ENCODE measurements at places on chromosomes 2 and 18.

- no peak for DNase-seq
Measured at GRCh38 chr2:213766465-213766901, 482.2 kb downstream of the SPAG16 start.

- no peak for DNase-seq
Measured at GRCh38 chr2:179661986-179662385, 199.4 kb downstream of the ZNF385B start.

GRCh38 chr2:48319863-48320262 lies 210.1 kb upstream of the STON1 start:
- no peak for DNase-seq

DNA sequence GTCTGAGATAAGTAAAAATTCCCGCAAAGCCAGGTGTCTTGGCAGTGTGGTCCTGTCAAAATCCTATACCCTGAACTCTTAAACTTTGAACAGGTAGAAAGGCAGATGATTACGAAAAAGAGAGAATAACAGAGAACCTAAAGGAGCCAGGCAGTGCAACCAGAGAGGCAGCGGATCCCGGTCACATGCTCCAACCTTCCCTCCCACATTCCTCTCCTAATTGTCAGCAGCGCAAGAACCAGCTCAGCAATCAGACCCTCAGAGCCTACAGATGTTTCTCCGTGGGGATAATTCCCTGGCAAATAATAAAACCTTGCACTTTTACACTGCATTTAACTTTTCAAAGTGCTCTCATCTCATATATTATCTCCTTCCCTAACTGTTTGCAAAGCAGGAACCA lies 124.8 kb downstream of the EPHA4 start:
- no peak for DNase-seq

DNA sequence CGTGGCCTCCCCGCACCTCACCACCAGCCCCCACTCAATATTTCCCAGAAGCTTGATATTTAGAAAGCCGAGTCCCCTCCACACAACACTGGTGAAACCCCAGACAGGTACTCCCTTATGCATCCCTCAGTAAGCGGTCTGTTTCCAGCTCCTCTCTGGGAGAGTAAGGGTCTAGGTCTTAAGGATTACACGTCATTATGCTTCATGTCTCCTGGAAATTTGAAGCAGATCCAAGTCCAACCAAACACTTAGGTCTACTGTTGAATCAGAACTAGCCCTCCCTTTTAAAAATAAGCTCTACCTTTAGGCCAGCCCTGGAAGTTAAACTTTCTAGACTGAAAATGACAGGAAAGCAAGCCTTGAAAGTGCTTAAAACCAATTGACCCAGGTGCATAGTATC lies 1.5 kb upstream of the OST4 start:
- DNase-seq = no peak

DNA sequence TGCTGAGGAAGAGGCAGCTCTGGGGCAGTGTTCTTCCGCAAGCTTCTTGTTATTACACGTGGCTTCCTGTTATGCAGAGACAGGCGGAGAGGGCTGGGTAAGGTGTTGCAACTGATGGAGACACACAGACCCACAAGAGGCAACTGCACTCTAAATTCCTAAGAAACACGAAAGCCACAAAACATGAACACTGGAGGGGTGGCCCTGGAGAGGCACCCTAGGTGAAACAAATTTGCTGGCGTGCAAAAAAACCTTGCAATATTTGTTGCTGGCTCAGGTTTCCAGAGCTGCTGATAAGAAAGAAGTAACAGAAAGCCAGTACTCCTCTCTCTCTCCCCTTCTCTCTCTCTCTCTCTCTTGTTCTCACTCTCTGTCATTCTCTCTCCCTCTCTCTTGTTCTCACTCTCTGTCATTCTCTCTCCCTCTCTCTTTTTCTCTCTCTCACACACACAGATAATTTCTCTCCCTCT lies 31.8 kb downstream of the ARHGAP25 start:
- DNase-seq = peak; percentile 35

- DNase-seq = no peak
Measured at GRCh38 chr2:205852457-205852856, 170.2 kb downstream of the NRP2 start.

GRCh38 chr2:7927691-7928090 lies 754.2 kb upstream of the ID2 start:
- no peak for DNase-seq

- no peak for DNase-seq
Measured at GRCh38 chr18:21509062-21509461, 91.4 kb downstream of the ESCO1 start.

DNA sequence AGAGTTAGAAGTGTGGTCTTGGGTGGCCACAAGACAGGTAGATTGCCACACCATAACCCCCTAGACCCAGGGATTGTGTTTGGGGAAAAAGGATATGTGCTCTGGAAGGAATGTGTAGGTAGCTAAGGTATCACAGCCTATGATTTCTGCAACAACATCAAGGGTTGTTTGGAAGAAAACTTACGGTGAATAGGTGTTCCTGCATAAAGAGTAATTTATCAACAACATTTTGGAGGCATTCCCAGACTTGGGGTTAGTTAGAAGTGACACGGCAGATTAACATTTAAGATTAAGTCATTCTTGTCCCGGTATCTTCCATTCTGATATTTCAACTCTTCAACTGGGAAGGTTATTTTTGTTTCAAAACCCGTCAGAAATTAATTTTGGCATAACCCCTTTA lies 65.5 kb downstream of the SPP2 start:
- DNase-seq = no peak

GRCh38 chr2:163157411-163157810 lies 318.8 kb upstream of the KCNH7 start:
- no peak for DNase-seq

GRCh38 chr2:20543469-20544152 lies 96.7 kb downstream of the RHOB start:
- DNase-seq = no peak

- DNase-seq = no peak
Measured at GRCh38 chr18:68991286-68991685, 193.4 kb downstream of the CCDC102B start.

DNA sequence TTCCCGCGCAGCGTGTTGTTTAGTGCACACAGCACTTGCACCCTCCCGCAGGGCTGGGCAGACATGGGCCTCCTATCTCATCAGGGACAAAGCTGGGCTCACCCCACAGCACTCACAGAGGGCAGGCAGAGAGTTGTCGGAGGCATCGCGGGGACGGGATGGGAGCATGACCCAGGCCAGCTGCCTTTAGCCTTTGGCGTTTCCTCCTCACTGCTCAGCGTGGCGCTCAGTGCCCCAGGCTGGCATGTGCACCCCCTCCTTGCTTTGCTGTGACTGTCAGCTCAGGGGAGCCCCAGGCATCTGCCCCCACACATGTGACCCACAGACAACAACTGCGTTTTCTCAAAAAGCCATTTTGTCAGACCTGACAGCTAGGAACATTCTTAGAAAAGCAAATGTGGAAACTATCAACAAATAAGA lies 101.1 kb downstream of the RNF144A start:
- no peak for DNase-seq

DNA sequence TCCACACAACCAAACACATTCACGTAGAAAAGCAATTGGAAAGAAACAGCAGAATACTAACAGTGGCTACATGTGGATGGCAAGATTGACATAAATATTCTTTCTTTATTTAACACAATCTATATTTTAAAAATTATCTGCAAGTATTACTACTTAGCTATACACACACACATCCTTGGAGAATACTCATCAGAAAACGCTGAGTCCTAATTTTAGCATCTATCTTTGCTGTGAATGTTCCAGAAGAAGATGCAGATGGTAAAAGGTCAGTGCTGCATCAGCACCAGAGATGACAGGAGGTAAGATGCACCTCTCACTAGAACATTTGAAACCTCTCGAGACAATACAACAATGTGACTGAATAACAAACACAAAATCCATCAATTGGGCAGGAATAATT lies 148.5 kb downstream of the L3MBTL4 start:
- no peak for DNase-seq

DNA sequence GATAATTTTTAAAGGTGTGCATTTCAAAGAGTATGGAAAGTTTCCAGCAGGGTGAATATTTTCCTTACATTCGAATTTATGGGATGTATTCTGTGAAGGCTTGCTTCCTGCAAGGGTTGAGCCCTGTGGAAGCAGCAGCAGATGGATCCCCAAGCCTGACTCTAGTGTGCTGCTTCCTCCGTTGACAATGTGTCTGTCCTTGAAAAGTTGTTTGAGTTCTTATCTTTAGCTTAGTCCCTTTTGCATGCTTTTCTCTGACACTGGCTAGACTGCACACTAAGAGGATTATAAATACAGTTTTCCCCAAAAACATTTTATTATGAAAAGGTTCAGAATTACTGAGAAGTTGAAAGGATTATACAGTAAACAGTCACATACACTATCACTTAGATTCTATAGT lies 86.3 kb downstream of the CEP192 start:
- DNase-seq = no peak

DNA sequence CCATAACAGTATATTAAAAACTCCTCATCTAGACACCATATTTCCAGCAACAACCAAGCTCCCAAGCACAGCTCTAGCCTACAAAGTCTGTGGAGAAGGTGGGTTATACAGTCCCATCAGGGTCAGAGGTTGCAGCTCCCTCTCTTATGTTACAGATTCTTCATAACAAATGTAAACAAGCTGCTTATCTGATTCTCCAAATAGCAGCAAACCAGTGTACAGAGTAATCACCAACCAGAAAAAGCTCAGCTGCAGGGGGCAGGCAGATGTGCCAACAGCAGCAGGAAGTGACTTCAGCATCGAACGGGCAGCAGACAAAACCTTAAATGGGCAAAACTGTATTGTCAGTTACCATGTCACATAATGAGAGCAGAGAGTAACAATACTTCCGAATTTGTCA lies 52.9 kb upstream of the NABP1 start:
- peak; percentile 24 for DNase-seq
